Ascending aorta (tissue), 2 donors: ENCODE measurements at places on chromosomes 13 and 19.

DNA sequence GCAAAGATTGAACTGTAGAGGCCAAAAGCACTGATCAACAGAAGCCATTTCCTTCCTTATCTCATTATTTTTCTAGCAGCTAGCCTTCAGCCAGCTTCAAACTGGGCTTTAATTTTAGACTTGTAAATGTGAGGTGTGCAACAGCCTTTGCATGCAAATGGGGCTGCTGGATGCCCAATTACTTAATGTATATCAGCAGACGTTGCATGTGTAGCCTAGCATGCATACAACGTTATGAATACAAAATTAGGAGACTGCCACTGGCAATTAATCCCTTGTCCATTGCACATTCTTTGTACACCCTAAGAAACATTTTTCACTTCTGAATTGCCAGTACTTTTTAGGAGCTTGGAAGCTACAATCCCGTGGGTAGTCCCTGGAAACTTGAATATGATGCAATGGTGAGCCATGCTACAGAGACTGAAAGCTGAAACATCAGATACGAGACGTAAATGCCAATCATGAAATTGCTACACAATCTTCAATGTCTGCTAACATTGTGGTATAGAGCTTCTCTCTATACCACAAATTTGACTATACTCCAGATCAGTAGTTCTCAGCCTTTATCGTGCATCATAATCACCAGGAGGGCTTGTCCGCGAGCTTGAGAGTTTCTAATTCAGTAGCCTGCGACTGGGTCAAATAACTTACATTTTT, 20.2 kb downstream of the EPSTI1 start:
- DNase-seq = no peak

GRCh38 chr19:6718111-6718740, 2.2 kb downstream of the C3 start:
- no peak for DNase-seq

- DNase-seq = no peak
These were observed 1196.4 kb downstream of the PCDH17 start for GRCh38 chr13:58827904-58828303.

DNA sequence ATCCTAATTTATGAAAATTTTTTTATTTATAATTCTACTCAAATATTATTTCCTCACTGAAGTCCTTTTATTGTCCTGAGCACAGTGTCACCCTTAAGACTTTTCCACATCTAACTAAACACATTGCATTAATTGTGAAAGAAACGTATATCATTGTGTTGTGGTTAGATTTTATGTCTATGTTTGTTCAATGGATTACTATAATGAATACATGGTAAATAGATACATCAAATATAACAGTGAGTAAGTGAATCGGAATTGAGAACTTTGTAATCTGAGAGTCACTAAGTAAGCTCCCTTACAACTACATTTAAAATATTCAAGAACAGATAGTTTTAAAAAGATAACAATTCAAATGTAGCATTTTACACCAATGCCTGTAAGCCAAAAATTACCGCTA, 417.6 kb upstream of the PCDH20 start:
- DNase-seq = no peak

- DNase-seq = no peak
These were observed 399.1 kb upstream of the SPRY2 start for GRCh38 chr13:80740071-80740470.

DNA sequence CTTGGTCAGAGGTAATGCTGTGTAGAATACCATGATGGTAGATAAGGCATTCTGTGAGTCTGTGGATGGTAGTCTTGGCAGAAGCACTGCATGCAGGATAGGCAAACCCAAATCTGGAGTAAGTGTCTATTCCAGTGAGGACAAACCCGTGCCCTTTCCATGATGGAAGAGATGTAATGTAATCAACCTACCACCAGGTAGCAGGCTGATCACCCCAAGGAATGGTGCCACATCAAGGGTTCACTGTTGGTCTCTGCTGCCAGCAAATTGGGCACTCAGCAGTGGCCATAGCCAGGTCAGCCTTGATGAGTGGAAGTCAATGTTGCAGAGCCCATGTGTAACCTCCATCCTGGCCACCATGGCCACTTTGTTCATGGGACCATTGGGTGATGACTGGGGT, 155.0 kb downstream of the RAP2A start:
- no peak for DNase-seq

DNA sequence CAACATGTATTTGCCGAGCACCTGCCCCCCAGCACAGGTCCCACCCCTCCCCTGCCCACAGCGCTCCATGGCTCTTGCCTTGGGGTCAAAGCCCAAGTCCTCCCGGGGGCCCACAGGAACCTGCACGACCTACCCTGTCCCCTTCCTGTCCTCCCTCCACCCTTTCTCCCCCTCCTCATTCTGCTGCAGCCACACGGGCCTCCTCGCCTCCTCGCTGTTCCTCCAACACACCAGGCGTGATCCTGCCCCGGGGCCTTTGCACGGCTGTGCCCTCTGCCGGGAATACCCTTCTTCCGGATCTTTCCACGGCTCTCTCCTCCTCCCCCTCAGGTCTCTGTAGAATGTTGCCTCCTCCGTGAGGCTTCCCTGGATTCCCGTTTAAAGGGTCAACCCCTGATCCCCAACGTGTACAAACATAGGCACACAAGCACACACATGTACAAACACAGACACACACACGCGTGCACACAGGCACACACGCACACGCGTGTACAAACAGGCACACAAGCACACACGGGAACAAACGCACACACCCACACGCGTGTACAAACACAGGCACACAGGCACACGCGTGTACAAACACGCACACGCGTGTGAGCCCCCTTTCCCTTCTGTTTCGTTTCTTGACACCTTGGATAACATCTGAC, 2.8 kb downstream of the MADCAM1 start:
- no peak for DNase-seq

DNA sequence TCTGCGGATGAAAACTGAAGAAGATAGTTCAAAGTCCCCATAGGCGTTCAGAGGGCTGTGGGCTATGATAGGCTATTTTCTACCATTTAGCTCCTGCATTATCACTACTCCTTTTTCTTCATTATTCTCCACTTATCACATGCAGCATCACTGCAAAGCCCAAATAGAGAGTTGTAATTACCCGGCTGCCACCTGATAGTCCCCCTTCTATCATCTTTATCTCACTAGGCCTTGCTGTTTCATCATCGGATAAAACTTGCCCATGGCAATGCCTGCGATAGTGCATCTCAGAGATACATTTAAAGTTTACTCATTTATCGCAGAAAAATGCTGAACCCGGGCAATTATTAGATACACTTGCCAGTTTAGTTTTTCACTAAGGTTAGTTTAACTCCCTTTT, 82.9 kb upstream of the SOX21 start:
- DNase-seq = no peak

DNA sequence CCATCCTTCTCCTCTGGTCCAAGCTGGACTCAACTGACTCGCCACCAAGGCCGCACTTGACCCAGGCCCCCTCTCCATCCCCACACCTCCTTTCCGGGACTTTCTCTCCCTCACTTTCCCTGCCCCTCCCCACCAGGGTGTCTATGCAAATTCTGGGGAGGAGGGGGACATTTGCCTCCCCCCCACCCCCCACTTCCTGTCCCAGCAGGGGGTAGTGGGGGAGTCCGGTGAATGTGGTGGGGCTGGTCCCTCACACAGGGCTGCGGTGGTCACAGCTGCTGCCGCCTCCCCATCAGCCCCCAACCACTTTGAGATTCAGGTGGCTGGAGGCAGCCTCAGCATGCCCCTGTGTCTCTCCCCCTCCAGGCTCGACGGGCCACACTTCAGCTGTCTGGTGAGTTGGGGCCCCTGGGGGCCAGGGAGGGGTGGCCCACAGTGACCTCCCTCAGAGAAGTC, 870 bp downstream of the SPIB start:
- no peak for DNase-seq

DNA sequence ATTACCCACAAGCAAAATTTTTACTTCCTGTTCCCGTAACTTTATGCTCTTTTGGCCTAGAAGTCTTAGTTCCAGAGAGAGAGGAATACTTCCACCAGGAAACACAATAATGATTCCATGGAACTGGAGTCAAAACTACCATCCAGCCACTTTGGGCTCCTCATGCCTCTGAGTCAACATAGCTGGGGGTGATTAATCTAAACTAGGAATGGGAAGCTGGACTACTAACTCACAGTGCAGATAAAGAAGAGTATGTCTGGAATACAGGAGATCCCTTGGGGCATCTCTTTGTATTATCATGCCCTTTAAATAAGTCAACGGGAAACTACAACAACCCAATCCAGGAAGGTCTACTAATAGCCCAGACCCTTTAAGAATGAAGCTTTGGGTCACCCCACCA, 8.9 kb upstream of the ELF1 start:
- DNase-seq = no peak
